Muscle of arm (tissue), 14 donors: ENCODE measurements at places on chromosomes 1 and 21. TPM values are rescaled to one million over a fixed set of nuclear protein-coding genes. Genes with fewer than 3 reads are reported as not detected.

- peak; percentile 69 for DNase-seq
Observed at GRCh38 chr1:15430787-15431570, 7.3 kb upstream of the CTRC start.

DNA sequence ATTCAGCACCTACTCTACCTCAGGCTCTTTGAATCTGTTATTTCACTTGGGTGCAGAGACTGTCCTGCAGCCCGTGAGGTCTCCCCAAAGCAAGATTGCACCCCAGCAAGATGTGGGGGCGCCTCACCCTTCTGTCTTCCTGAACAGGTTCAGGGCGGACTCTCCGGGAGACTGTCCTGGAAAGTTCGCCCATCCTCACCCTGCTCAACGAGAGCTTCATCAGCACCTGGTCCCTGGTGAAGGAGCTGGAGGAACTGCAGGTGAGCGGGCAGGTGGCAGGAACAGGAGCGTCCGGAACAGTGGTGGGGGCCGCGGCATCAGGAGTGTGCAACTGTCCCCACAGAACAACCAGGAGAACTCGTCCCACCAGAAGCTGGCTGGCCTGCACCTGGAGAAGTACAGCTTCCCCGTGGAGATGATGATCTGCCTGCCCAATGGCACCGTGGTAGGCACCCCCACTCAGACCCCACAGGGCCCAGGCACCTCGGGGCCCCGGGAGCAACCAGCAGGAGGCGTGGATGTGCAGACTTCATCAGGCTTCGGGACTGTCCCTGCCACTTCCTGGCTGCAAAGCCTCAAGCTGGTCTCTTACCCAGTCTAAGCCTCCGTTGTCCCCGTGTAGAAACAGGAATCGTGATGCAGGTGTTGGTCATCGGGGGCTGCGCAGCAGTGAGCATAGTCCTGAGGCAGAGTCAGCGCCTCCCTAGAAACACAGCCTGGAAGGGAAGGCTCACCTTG, 5.9 kb upstream of the MTFR1L start:
- DNase-seq: no peak

CD34 gene
- polyA plus RNA-seq: 152 TPM

- no peak for DNase-seq
Observed at GRCh38 chr1:186454981-186455380, 5.9 kb downstream of the PDC start.
